ENCODE measurements at places on chromosomes 4 and X.

DNA sequence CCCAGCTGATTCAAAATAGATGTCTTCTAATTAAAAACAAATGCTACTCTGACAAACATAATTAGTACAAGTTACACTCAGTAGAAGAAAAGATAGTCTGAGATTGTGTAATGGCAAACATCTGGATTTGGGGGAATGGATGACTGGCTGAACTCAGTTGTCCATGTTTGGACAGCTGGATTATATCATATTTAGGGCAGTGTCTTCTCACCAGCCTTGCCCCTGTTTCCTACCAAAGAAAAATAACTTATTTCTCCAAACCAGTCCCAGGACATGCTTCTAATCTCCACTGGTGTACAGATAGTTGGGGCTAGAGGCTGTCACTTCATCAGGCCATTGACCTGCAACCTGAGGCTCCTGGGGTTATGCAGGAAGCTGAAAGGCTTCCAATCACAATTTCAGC lies 237.3 kb downstream of the USP46 start:
- no peak for DNase-seq

- no peak for DNase-seq
These were observed 87.3 kb downstream of the LCORL start for GRCh38 chr4:17934286-17934685.

- DNase-seq: no peak
These were observed 495.9 kb downstream of the CENPC start for GRCh38 chr4:67049446-67049845.

GRCh38 chr4:97952763-97953162 lies 190.5 kb downstream of the STPG2 start:
- DNase-seq: no peak

- DNase-seq: no peak
These were observed 1.5 kb upstream of the GPR78 start for GRCh38 chr4:8578717-8579116.

DNA sequence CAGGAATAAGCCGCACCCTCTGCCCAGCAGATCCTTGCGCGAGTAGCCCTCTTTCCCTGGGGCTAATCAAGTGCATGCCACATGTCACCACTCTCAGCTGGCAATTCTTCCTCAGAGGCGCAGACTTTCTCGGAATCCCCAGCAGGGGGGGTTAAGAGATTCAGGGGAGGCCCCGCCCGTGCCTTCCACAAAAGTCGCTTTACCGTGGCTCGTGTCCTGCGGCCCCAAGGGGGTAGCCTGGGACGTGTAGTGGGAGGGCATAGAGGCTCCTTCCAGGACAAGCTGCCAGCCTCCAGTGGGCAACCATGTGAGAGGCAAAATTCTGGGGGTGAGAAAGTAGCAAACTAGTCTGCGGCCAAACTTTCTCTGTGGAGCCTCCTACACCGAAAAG lies 652 bp downstream of the SRPX start:
- no peak for DNase-seq

GRCh38 chrX:146967306-146967705 lies 152.8 kb upstream of the CXorf51A start:
- no peak for DNase-seq

DNA sequence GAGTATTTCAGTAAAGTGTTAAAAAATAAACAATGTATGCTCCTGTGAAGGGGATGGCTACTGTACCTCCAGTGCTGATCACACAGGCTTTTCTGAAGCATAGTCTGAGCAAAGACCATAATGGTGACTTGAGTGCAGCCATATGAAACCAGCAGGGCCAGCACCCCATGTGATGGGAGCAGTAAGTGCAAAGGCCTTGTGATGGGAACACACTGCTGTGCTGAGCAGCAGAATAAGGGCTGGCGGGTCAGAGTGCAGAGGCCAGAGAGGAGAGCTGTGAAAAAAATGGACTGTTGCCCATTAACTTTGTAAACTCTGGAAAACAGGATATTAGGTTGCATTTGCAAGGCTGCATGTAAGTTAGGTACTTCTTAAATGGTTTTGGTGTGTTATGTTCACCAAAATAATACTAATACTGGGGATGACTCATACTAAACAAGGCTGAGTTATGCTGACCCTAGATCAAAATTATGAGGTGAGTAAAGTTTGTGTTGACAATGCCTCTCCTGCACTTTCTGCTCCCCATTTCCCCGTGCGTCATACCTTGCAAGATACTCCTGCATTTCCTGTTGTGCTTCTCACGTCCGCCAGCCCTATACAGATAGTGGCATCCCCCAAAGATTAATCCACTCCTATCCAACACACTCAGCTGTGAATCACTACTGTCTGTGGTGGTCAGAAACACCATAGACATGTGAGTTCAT lies 67.0 kb upstream of the FAM9A start:
- DNase-seq: no peak

GRCh38 chr4:80336582-80336981 lies 1.1 kb downstream of the CFAP299 start:
- DNase-seq: no peak

GRCh38 chrX:13778916-13779315 lies 38.0 kb downstream of the GPM6B start:
- DNase-seq: no peak

DNA sequence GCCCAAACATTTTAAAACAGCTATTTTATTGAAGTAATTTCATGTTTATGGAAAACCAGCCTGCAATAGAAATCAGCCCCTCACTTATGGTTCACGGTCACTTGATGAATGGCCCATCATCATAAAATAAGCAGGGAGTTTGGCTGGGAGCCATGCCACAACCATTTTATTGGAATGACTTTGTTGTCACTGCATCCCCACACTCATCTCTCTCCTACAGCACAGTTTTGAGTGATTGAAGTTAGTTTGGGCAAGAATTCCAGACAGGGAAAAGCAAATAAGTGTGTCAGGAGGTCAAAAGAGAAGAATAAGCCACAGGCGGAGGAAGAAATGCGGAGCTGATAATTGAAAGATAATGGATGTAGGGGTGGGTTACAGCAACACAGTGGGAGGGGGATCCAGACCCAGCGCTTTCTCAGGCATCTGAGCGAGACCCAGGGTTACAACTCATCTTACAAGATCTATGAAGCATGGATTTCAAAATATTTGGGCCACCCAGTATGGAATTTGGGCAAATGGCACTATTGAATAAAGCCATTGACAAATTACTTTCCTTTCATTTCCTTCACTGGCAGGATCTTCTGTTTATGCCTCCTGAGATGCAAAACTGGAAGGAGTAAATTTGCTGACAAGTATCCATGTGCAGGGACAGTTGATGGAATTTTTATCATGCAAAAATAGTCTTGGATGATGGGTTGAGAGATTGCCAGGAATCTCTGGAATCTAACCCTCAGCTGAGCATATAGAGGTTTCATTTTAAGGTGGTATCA lies 100.8 kb downstream of the SHROOM3 start:
- no peak for DNase-seq

- no peak for DNase-seq
These were observed 50.0 kb downstream of the CLCN5 start for GRCh38 chrX:49972328-49972860.

GRCh38 chr4:84529169-84529751 lies 30.2 kb upstream of the NKX6-1 start:
- no peak for DNase-seq

DNA sequence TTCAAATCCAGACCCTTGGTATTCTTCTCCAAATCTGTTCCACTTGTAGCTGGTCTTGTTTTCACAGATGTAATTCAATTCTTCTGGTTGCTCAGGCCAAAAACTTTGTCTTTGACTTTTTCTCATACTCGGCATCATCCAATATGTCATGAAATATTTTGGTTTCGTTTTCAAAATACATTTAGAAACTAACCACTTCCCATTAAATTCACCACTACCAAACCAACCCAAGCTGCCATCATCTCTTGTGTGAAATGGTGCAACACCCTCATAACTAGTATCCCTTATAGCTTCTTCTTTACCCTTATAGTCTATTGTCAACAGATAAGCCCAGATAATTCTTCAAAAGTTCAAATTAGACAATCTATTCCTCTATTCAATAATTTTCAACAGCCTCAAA lies 192.1 kb downstream of the PRR32 start:
- no peak for DNase-seq

GRCh38 chr4:169418846-169419245 lies 148.1 kb upstream of the SH3RF1 start:
- no peak for DNase-seq

DNA sequence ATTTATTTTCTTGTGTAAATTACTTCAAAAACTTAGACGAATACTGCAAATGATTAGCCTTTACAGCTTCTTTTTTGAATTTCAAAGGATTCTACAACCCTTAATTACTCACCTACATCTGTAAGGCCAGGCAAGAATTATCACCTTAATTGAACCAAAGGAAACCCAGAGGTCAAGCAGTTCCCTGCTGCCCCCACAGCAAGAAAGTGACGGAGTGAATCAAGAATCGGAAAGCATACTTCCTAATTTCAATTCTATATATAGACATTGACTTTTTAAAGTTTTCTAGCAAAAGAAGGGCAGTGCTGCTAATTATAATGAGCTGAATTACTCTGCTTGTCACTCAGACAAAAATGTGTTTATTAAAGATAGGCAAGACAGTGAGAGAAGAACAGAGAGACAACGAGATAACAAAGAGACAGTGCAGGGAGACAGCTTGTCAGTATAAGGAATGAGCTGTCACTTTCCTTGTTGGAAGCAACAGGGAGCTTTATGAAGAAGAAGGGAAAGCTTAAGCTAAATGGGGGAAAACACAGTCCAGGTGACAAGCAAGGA lies 47.5 kb upstream of the SPANXN4 start:
- DNase-seq: no peak

DNA sequence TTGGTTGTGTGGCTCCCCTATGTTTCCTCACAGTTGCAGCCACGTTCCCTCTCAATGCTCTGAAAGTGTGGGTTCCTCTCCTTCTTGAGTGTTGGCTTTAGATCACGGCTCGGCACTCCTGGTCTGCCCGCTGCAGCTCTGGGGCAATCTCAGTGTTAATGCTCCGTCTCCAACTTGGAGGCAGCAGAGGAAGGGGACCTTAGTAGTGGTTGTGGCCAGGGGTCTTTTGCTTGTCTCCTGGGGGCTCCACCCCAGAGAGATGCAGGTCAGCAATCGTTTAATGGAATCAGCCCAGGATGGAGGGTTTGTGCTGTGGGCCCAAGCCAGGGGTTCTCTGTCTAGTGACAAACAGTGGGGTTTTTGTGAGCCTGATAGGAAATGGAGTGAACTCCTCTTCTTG lies 849.4 kb upstream of the DIAPH2 start:
- DNase-seq: no peak

- DNase-seq: no peak
These were observed 257.2 kb downstream of the SNCA start for GRCh38 chr4:89579771-89580170.

- peak; percentile 6 for DNase-seq
These were observed 39.2 kb upstream of the ARHGAP6 start for GRCh38 chrX:11704725-11705495.

GRCh38 chrX:2423282-2423681 lies 77.5 kb downstream of the DHRSX start:
- no peak for DNase-seq

GRCh38 chrX:16148896-16149295 lies 18.4 kb upstream of the MAGEB17 start:
- DNase-seq: no peak

GRCh38 chr4:93814722-93815121 lies 13.8 kb upstream of the ATOH1 start:
- no peak for DNase-seq

GRCh38 chrX:17078031-17078720 lies 131.7 kb downstream of the REPS2 start:
- no peak for DNase-seq

DNA sequence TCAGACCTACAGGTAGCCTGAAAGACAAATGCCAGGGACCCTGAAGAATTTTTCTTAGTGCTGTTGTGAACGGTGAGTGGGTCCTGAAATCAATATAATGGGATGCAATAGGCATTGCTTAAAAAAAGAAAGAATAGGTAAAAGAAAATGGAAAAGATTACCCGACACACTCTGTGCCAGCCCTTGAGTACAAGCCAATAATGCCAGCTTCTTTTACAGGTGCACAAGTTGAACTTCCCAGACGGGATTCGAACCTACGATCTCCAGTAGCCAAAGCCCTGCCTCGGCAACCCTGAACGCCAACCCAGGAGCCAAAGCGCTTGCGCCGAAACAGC lies 24.7 kb upstream of the GLOD5 start:
- no peak for DNase-seq

GRCh38 chr4:89008166-89008565 lies 48.8 kb downstream of the FAM13A start:
- DNase-seq: no peak

- no peak for DNase-seq
These were observed 266.7 kb upstream of the ATOH1 start for GRCh38 chr4:93561842-93562241.

DNA sequence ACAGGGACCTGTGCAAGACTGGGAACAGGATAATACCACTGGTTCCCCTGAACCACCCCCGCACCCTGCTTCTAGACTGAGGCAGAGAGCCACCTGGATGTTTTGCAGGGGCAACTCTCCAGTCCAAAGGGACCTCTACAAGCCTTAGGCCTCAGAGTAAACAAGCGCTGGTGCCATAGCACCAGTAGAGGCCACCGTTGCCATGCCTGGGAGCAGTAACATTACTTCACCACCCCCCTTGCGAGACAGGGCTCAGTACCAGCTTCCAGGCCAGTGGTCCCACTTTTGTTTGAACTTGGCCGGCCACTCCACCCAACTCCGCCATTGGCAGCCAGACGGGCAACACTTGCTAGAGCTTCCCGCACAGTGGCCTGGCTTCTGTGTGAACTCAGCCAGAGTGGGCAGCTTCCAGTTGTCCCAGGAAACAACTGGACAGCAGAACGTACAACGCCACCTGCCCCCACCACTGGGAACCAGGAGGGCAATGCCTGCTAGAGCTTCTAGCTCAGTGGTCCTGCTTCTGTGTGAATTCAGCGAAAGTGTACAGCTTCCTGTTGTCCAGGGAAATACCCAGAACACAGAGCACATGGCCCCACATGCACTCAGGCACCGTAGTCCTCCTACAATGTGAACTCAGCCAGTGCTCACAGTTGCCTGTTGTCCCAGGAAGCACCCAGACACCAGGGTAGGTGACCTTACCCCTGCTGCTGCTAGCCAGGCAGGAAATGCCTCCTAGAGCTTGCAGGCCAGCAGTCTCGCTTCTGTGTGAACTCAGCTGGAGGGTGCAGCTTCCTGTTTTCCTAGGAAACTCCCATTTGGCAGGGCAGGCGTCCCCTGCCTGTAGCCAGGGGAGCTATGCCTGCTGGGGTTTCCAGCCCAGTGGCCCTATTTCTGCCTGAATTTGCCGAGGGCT lies 39.9 kb upstream of the PCDH19 start:
- no peak for DNase-seq

DNA sequence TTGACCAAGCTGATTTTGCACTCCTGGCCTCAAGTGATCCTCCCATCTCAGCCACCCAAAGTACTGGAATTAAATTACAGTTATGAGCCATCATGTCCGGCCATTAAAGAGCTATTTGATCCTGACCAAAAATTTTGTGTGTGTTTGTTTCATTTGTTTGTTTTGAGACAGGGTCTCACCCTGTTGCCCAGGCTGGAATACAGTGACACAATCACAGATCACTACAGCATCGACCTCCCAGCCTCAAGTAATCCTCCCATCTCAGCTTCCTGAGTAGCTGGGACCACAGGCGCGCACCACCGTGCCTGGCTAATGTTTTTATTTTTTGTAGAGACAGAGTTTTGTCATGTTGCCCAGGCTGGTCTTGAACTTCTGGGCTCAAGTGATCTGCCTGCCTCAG lies 82.9 kb upstream of the RBPJ start:
- no peak for DNase-seq

GRCh38 chr4:156718226-156718625 lies 253.4 kb downstream of the PDGFC start:
- no peak for DNase-seq

GRCh38 chr4:24266951-24267722 lies 317.2 kb downstream of the DHX15 start:
- DNase-seq: no peak

GRCh38 chrX:96861661-96862060 lies 22.0 kb upstream of the RPA4 start:
- DNase-seq: no peak

- DNase-seq: no peak
These were observed 7.6 kb downstream of the NEUROG2 start for GRCh38 chr4:112508356-112508755.

Measured in smooth muscle cell of the brain vasculature (primary cell).